ENCODE measurements at places on chromosomes 4 and X. TPM values are rescaled to one million over a fixed set of nuclear protein-coding genes. Genes with fewer than 3 reads are reported as not detected.

Gene DCAF4L1
- 0.13 TPM for total RNA-seq

Gene MFAP3L
- 0.44 TPM for total RNA-seq

Gene ADAM29
- not detected for total RNA-seq

Gene OPRPN
- total RNA-seq = not detected

Gene EDA
- total RNA-seq = 0.79 TPM

Gene POF1B
- total RNA-seq = not detected

Gene GPC3
- under 0.01 TPM for total RNA-seq

Gene FAM193A
- total RNA-seq = 11.1 TPM

Gene MAP7D2
- total RNA-seq = not detected

Gene DDIT4L
- 0.92 TPM for total RNA-seq

Gene TEX11
- not detected for total RNA-seq

Gene PASD1
- total RNA-seq = not detected

Gene INPP4B
- 51.9 TPM for total RNA-seq

Gene ANK2
- 226 TPM for total RNA-seq

Gene IL1RAPL1
- 1.8 TPM for total RNA-seq

Data from aortic smooth muscle cell (primary cell).